ENCODE measurements at places on chromosomes 1 and 21.

- DNase-seq = peak; percentile 57
These were observed 52.2 kb downstream of the SMYD2 start for GRCh38 chr1:214332946-214333798.

DNA sequence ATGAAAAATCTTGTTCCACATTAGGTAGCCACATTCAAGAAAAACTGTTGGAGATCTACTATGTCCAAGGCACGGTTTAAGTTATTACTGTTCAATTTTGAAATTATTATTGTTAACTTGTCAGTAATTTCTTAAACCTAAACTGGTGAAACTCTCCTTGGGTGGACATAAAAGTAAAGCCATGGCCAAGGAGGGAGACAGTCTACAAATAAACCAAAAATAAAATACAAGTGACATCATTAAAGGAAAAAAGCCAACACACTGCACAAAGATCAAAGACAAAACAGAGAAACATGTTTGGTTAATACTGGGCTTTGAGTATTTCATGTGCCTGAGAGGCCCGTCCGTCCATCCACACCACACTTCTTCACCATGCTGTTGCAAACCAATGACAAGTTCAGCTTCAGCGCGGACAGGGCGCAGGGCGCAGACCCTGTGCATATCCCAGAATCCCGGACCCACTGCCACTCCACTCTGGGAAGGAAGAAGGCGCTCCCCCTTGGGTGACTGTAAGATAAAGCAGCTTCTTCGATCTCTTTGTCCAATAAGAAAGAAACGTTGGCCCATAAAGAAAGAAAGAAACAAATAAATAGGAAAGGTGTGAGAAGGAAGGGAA, 918 bp upstream of the RASAL2 start:
- DNase-seq = no peak

GRCh38 chr1:97252076-97252475, 530.5 kb downstream of the PTBP2 start:
- DNase-seq = no peak

GRCh38 chr1:159161001-159161718, 10.3 kb upstream of the CADM3 start:
- peak; percentile 67 for DNase-seq

DNA sequence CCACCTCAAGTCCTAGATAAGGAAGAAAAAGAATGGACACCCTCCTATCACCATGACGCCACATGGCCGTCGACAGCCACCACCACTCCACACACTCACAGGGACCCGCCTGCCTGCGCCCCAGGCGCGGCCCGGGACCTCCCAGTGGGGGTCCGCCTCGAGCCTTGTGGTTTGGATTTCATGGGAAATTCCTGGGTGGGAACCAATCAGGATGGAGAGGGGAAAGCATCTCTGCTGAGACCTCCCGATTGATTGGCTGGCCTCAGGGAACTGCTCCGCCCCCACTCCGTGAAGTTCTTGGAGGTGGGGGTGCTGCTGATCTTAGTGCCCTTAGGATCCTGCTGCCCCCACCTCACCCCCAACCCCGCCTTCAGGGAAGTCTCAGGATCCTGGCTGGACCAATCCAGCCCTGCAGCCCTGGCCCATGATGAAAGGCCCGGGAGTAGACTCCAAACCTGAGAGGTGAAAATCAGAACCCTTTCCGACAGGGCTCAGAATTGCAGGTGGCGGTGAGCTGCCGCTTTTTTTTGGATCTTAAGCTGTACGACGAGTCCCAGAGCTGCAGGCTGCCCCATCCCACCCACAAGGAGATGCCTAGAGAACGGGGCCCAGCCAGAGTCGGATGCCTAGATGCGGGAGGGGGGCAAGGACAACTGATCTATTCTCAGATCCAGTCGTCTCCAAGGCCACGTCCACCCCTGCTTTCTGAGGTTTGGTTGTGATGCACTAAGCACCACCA, 29.0 kb upstream of the TMEM51 start:
- no peak for DNase-seq

DNA sequence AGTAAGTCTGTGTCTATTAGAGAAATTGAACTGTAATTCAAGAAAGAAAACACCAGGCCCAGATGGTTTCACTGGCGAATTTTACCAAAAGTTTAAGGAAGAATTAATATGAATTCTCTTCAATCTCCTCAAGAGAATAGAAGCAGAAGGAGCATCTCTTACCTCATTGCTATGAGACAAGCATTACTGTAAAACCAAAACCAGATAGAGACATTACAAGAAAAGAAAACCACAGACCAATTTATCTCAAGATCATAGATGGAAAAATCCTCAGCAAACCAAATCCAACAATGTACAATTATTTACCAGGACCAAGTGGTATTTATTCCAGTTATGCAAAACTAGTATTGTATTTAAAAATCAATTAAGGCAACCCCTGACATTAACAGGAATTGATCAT, 160.6 kb downstream of the LIPI start:
- no peak for DNase-seq

- no peak for DNase-seq
These were observed 35.7 kb upstream of the MTR start for GRCh38 chr1:236759252-236759859.

GRCh38 chr21:22438428-22439086, 1440.3 kb downstream of the NCAM2 start:
- no peak for DNase-seq

Measured in breast epithelium (tissue), 4 donors.